ENCODE measurements at places on chromosomes 6 and 20. TPM values are rescaled to one million over a fixed set of nuclear protein-coding genes. Genes with fewer than 3 reads are reported as not detected.

Gene CLDN20
- total RNA-seq: not detected

Gene ARMC2
- total RNA-seq: 12.6 TPM

Gene GABRR1
- 0.67 TPM for total RNA-seq

Gene LPA
- total RNA-seq: not detected

Gene HLA-A
- total RNA-seq: 190 TPM

Gene TBC1D20
- total RNA-seq: 31.8 TPM

Gene MKKS
- total RNA-seq: 29.2 TPM

Gene PAX1
- total RNA-seq: 0.09 TPM

Gene ZBTB46
- 0.96 TPM for total RNA-seq

Gene SLC22A1
- 3.3 TPM for total RNA-seq

Gene OPRL1
- total RNA-seq: 0.46 TPM
